Stimulated activated CD8-positive, alpha-beta memory T cell treated with anti-CD3 and anti-CD28 coated beads, Interleukin-4, amount 100 ng/mL, for 1 hour (primary cell): ENCODE measurements at places on chromosomes 7 and 10.

GRCh38 chr10:71846816-71847215 is 4.2 kb downstream of the PSAP start:
- no peak for DNase-seq

- no peak for DNase-seq
Measured at GRCh38 chr7:99146979-99147378, 3.1 kb upstream of the SMURF1 start.

DNA sequence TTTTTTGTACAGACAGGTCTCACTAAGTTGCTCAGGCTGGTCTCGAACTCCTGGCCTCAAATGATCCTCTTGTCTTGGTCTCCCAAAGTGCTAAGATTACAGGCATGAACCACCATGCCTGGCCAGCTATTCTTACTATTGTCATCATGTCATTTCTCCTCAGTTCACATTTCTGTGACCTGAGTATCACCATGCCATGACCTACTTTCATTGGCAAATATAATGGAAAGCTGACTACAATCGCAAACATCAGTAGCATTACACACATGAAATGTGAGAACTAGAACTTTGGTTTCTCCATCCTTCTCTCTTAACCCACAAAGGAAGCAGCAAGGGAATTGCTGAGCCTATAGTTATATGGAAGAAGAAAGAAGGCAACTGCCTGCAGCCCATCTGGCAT is 26.0 kb upstream of the WIPF3 start:
- no peak for DNase-seq

DNA sequence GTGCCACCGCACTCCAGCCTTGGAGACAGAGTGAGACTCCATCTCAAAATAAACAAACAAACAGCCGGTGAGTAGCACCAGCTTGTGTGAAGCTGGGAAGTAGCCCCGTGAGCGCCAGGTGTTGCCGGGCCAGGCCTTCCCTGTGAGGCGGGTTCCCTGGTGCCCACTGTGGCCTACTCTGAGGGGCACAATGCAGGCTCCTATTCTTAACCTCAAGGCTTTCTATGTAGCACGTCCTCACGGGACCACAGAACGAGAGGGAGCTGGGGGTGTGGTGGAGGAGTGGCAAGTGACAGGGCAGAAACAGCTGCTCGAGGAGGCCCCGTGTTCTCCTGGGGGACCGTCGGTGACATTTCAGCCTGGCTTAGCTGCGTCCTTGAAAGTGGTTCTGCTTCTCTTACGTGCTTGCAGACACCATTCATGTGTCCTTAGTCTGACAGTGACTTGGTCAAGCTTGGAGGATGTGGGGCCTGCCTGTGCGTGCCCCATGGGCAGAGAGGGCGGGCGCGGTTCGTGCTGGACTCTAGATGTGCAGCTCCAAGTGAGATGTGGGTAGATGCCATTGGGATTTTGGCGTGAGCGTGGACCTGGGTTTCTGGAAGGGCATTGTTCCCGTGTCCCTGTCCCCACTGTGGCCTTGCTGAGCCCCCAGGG is 116.6 kb downstream of the NKX6-2 start:
- DNase-seq = no peak

GRCh38 chr7:69596723-69597277 is 1.5 kb upstream of the AUTS2 start:
- DNase-seq = no peak

GRCh38 chr7:127751490-127752448 is 99.8 kb downstream of the SND1 start:
- DNase-seq = no peak

DNA sequence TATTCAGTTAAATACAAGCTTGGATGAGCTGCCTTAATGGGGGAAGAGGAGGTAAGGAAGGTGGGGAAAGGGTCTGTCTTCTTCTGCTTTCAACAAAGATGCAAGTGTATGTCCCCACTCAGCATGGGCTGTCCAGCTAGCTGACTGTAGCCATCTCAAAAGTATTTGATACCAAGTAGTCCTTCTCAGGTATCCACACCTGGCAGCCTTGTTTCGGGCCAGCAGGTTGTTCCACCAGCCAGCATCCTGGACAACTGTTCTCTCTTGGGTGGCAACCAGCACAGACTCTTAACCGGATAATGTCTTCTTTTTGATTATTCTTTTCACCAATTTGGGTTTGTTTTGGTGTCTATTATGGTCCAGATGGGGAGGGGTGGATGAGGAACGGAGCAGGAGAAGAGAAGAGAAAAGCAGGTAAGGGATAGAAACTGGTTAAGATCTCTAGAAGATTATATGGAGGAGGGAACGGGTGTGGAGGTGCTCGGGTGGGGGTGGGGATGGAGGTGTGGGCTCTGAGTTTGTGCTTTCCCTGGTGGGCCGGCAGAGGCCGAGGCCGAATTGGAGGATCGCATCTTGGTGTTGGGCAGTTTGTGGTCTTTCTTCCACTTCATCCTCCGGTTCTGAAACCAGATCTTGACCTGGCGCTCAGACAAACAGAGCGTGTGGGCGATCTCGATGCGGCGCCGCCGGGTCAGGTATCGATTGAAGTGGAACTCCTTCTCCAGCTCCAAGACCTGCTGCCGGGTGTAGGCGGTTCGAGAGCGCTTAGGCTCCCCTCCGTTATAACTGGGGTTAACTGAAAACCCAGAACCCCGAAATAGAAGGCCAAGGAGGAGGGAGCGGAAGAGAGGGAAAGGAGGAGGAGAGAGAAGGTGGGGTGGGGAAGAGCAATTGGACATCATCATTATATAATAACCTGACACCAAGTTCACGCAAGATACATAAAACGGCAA is 1.5 kb downstream of the HOXA4 start:
- DNase-seq = no peak

DNA sequence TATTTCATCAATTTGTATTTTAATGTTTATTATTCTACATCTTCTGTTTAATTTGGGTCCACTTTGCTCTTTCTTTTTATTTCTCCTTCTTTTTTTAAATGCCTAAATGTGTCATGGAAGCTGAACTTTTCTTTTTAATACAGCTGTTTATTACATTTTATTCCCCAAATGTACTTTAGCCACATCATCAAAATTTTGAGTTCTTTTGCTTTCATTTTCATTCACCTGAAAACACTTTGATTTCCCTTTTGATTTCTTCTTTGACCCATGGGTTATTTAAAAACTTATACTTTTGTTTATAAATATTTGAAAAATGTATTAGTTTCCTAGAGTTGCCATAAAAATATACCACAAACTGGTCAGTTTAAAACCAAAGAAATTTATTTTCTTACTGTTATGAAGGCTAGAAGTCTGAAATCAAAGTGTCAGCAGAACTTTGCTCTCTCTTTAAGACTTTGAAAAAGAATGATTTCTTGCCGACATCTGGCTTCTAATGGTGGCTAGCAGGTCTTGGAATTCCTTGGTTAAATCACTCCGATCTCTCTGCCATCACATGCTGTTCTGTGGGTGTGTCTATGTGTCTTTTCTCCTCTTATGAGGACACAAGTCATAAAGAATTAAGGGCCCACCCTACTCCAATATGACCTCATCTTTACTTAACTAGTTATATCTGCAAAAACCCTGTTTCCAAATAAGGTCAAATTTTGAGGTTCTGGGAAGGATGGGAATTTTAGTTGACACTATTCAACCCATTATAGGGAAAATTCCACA is 225.5 kb downstream of the ANKRD7 start:
- DNase-seq = no peak

GRCh38 chr10:103277713-103278536 is 987 bp downstream of the INA start:
- no peak for DNase-seq

DNA sequence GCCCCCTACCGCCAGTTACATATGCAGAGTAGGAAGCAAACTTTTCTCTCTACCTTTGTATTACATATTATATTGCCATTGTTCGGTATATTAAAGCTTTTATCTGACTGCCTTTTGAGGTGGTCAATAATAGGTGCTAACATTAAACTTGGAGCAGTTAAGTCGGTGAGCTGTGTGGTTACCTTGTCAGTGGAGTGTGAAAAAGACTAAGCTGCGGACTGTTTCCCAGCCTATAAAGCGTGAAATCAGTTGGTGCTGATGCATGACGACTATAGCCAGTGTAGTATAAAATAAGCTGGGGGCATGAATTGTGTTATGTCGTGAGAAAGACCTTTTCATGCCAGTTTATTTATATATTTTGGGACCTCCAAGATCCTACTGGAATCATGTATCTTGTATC is 33.7 kb downstream of the R3HCC1L start:
- DNase-seq = no peak

- no peak for DNase-seq
Measured at GRCh38 chr7:155234158-155234492, 63.6 kb upstream of the INSIG1 start.

GRCh38 chr7:33195264-33195663 is 65.9 kb downstream of the BBS9 start:
- no peak for DNase-seq

DNA sequence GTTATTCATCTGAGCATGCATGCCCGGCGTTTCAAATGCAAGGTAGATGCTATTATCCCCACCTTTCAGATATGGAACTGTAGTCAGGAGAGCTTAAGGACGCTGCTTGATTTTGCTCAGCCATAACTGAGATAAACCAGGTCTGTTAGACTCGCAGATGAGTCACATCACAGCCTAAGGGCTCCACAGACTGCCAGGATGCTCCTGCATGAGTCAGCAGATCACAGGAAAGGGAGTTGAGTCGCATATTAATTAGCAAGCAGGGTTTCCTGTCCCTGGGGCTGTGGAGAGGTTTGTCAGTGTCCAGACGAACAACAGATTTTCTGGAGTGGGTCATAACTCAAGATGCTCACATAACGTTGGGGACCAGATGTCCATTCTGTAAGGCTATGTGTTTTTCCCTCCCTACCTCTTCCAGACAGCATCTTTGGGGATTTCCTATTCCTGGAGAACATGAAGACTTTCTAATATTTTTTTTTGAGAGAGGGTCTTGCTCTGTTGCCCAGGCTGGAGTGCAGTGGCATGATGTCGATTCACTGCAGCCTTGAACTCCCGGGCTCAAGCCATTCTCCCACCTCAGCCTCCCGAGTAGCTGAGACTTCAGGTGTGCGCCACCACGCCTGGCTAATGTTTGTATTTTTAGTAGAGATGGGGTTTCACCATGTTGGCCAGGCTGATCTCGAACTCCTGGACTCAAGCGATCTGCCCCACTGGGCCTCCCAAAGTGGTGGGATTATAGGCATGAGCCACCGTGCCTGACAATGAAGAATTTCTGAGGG is 36.7 kb downstream of the PFKFB3 start:
- no peak for DNase-seq

DNA sequence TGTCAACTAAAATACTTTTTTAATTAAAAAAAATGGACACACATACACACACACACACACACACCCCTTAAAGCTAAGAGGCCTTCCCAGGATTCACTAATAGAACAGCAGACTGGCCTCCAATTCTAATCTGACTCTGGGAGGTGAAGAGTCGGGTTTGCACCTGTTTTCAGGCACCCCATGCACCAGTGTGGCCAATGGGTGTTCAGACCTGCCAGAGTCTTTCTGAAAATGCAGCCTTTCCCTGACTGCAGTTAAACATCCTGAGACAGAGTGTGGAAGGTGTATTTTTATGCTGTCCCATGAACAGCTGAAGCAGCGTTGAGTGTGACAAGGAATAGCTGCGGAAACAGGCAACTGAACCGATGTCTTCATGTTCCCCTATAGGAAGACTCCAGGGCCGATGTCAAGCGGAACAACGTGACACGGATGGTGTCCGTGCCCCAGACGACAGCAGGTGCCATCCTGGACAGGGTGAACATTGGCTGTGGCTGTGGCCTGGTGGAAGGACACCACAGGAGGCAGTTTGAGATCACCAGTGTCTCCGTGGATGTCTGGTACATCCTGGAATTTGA is 74.6 kb upstream of the LYZL2 start:
- no peak for DNase-seq

DNA sequence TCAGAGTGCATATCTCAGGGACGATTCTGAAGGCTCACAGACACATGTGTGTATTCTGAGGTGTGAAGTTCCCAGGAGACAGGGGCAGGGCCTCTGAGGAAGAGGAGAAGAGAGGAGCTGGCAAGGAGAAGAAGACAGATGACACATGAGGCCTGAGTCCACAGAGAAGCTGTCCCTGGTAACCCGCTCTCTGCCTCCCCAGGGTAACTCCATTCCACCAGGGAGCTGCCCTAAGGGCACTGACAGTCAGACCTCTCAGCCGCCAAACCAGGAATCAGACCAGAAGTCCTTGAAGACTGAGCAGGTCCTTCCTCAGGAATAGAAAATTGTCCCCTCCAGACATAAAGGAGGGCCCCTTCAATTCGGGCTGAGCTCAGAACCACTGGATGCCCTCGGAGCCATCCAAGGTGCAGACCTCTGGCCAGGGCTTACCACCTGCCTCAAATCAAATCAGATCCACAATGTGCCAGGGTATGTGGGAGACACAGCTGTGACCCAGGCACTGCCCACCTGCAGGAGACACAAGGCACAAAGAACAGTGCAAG is 57.4 kb downstream of the TLL2 start:
- no peak for DNase-seq

GRCh38 chr7:36972140-36972518 is 247.8 kb upstream of the AOAH start:
- no peak for DNase-seq

DNA sequence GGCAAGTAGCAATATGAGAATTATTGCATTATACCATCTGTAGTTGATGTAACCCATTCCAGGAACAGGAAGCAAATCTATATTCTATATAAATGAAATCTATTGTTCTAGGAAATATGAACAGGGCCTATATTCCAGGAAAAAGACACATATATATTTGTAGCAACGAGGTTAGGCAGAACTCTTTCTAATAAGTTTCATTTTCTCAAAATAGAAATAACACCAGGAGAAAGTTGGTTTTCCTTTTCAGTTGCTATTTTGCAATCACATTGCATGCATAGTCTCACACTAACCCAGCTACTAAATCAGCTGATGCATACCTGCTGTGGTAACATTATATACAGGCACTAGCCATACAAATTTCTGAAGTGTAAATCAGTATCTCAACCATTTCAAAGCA is 6.2 kb upstream of the IFIT2 start:
- no peak for DNase-seq

GRCh38 chr10:12250181-12250580 is 54.2 kb downstream of the CDC123 start:
- DNase-seq = no peak

DNA sequence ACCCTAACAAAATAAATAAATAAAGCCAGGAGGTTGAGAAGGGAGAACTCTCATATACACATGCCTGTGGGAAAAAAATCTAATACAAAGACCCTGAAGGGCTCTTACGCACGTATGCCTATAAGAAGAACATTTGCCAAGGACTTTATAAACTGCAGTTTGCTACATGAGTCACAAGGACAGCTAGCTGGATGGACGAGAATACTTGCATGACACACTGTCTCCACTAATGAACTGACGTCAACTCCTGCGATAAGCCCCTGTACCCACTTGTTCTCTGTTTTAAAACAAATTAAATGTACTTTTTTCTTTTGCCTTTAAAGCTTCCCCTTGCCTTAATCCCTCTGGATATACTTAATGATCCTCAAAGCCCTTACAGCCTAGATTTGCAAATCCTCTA is 374.6 kb upstream of the GHITM start:
- no peak for DNase-seq

DNA sequence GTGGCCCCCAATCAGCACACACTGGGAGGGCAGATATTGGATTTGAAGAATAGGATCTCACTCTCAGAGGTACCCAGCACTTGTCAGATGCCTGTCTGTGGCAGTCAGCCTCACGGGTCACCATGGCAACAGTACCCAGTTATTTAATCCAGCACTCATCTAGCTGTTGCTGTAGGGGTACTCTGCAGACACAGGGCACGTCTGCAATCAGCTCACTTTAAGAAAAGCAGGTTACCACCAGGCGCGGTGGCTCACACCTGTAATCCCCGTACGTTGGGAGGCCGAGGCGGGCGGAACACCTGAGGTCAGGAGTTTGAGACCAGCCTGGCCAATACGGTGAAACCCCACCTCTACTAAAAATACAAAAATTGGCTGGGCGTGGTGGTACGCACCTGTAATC is 11.9 kb downstream of the SFXN4 start:
- no peak for DNase-seq
